SJCRH30 (cell line): ENCODE measurements at places on chromosomes 7 and 10. TPM values are rescaled to one million over a fixed set of nuclear protein-coding genes. Genes with fewer than 3 reads are reported as not detected.

GRCh38 chr7:30937416-30937815, 25.8 kb downstream of the AQP1 start:
- H3K4me1 ChIP-seq, result peaks cover 27% of the 10 kb centered on the region
- H3K36me3 ChIP-seq, result no peaks in the 10 kb centered on the region
- no peak overlapping the region for H3K27ac ChIP-seq

DNA sequence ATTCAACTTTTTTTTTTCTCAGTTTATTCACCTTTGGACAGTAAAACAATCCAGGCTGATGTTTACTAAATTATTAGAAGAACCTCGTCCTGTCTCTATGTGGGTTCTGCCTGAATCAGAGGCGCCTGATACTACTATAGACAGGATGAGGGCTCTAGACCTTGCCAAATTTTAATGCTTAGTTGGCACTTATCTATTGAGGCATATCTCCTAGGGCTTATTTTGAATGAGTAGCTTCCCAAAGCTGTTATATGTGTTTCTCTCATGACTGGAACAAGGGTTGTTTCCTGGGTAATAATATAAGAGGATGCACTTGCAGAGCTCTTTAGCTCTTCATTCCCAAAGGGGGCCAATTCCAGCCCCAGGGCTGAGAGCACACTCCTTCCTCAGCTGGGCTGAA, 23.6 kb downstream of the HECW1 start:
- H3K36me3 ChIP-seq, result no peaks in the 10 kb centered on the region
- no peaks in the 10 kb centered on the region for H3K4me1 ChIP-seq
- DNase-seq, result no peak

Gene EMX2
- total RNA-seq, result 2.5 and 2.6 TPM in 2 replicates

Gene VCL
- 45.5 and 48.1 TPM in 2 replicates for total RNA-seq

Gene CUL2
- total RNA-seq, result 46.7 and 51.4 TPM in 2 replicates
